Activated CD4-positive, alpha-beta T cell treated with anti-CD3 and anti-CD28 coated beads, Interleukin-2, amount 50 U/mL, for 4 hours (primary cell): ENCODE measurements at places on chromosomes 2 and 18.

DNA sequence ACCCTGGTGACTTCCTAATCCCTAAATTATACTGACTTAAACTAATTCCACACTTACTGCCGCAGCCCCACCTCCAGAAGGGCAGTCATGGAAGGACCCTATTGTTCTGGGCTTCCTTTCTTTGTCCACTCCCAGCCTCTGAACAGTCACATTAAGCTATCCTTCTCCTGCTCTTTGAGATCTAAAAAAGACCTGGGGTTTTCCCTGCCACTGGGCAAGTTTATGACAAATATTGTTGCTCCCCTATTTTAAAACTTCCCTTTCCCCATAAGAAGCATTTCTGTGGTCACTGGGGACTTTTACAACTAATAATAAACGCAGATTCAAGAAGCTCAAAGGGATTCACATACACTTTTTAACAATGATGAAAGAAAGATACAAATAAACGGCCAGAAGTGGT, 47.2 kb upstream of the XPO1 start:
- DNase-seq, result no peak

DNA sequence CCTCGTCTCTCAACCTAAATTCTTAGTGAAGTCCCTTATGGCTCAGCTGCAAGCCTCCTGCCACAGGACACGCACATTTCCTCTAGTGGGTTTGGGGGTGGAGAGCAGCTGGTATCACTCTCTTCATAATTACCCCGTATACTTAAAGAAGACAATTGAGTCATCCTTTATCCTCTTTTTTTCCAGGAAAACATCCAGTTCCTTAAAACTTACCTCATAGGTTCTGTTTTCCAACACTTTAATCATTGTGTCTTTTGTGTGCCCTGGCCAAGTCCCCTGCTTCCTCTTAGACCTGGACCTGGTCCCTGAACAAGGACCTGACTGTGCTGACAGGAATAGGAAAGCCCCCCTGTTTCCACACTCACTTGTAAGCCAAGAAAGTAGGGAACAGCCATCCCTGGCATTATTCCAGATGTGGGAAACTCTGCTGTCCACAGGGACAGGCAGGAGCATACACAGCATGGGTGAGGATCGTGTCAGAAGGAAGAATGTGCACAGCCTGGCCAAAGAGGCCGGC, 42.3 kb upstream of the MYO1B start:
- no peak for DNase-seq

- no peak for DNase-seq
These were observed 179.2 kb downstream of the SETBP1 start for GRCh38 chr18:44859751-44860439.

DNA sequence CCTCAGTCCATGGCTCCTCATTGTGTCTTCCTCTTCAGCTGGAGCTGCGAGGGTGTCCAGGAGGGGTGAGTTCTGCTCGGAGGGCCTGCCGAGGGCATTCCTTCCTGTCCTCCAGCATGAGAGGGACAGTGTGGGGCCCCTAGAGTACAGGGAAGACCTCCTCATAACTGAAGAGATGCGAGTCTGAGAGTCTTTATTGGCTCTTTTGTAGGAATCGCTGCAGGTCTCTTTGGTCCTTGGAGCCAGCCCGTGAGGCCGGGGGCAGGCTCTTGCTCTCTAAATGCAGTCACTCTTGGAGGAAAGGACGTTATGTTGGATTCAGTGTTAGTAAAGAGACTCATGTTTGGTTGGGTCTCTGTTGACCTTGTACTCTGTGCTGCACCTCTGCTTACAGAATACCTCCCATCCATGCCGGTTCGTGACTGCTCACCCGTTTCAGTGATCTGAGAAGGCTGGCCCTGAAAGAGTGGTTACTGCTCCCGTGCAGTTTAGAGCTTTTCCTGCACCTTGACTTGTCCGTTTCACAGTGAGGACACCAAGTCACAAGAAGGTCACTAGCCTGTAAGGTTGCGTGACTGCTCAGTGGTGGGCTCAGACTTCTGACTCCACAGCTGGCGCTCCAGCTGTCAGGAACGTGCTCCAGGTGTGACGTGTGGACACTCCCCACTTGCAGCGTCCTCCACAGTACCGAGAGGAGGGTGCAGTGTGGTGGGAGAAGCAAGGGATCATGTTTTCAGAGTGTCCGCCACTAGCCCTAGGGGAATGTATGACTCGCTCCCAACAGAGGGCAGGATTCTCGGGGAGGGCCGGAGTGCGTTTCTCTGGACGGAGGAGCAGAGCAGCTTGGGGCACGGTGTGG, 7.8 kb downstream of the ATG4B start:
- no peak for DNase-seq

- no peak for DNase-seq
These were observed 60.9 kb downstream of the ICOS start for GRCh38 chr2:203997481-203997880.
